ENCODE measurements at places on chromosomes 4 and X.

GRCh38 chrX:13659063-13659462 is 6.1 kb downstream of the TCEANC start:
- DNase-seq = no peak

- no peak for DNase-seq
Measured at GRCh38 chrX:9706421-9706820, 59.2 kb downstream of the GPR143 start.

GRCh38 chr4:133775881-133776280 is 425.7 kb downstream of the PABPC4L start:
- no peak for DNase-seq

DNA sequence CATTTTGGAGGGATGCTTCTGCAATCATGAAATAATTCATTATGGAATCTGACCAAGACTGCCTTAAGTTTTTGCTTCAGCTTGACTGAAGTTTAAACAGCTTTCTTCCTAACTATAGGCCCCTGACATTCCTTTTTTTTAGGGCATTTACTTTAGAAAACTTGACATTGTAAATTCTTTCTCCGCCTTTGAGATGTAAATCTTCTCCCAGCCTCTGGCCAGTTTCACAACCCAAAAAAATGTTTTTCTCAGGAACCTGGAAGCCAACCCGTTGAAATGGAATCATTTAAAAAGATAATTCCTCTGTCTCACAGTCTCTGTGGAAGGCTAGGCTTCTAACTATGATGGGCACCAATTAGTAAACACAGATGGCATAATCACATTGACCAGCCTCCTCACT is 710.4 kb upstream of the PABPC4L start:
- DNase-seq = no peak
